ENCODE measurements at places on chromosomes 11 and 22.

- no peak for DNase-seq
Observed at GRCh38 chr11:120357620-120358019, 21.4 kb downstream of the ARHGEF12 start.

DNA sequence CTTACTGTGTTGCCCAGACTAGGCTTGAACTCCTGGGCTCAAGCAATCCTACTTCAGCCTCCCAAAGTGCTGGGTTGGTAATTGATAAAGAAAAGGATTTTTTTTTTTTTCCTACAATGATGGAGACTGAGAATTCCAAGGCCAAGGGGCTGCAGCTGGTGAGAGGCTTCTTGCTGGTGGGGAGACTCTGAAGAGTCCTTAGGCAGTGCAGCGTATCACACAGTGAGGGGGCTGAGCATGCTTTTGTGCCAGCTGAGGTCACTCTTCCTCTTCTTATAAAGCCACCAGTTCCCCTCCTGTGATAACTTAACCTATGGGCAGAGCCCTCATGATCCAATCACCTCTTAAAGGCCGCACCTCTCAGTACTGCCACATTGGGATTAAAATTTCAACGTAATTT lies 28.2 kb upstream of the CCDC81 start:
- DNase-seq = no peak

- no peak for DNase-seq
Observed at GRCh38 chr11:64202992-64203391, 3.5 kb upstream of the FERMT3 start.

DNA sequence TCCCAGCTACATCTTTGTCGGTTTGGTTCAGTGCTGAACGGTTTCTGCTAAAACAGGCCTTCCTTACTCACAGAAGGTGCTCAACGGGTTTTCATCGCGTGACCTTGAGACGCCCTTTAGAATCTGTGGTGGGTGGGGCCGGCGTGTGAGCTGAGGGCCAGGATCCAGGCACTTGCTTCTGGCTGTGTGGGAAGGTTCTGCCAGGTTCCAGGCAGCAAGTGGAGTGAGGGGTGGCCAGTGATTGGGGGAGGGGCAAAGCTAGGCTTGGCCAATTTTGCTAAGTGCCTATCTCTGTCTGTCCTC lies 35.2 kb downstream of the KCNJ4 start:
- no peak for DNase-seq

DNA sequence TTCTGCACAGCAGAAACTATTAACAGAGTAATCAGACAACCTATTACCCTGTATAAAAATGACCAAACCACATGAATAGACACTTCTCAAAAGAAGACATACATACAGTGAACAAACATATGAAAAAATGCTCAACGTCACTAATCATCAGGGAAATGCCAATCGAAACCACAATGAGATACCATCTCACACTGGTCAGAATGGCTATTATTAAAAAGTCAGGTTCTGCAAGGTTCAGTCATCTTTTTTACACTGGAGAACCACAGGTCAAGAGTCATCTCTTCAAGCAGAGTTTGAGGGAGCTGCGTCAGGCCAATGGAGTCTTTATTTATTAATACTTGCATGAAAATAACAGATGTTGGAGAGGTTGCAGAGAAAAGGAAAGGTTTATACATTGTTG lies 40.4 kb downstream of the RCN1 start:
- DNase-seq = no peak

- no peak for DNase-seq
Observed at GRCh38 chr11:87917111-87917510, 258.1 kb downstream of the RAB38 start.

DNA sequence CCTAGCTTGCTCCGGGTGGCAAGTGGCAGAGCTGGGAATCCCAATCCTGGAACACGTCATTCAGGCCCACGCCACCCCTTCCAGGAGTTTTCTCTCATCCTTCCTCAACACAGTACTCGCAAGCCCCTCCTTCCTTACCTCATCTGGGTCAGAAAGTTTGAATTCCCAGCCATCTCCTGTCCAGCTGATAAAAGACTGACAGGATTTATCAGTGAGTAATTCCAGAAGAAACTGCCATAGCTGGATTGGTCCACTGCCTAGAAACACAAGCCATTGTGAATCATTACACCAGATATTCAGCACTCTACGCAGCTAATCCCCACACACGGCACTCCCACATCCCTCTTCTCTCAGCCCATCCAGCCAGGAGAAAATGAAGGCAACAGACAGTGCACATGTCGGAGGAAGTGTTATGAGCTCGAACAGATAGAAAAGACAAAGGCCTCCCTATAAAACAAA lies 124.0 kb downstream of the ETS1 start:
- peak; percentile 30 for DNase-seq
